ENCODE measurements at places on chromosomes 2 and 18.

- no peak for DNase-seq
Observed at GRCh38 chr2:226860087-226860486, 24.2 kb downstream of the RHBDD1 start.

- no peak for DNase-seq
Observed at GRCh38 chr18:62610351-62610700, 87.5 kb downstream of the ZCCHC2 start.

DNA sequence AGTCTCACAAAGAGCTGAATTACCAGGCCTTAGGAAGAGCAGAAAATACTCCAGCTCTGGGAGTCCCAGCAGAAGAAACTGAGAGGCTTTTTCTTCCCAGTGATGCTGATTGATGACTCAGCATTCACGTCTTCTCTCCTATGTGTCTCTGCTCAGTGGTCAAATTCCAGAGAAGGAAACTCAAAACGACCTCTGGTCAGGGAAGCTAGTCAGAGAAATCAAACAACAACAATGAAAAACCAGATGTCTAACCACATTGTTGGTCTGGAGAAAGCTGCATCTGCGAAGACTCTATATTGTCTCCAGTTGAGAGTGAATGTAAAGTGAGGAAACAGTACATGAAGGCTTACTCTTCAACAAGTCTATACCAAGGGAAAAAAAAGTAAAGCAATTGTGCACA lies 28.6 kb upstream of the CERS6 start:
- DNase-seq = no peak

GRCh38 chr18:62386091-62386490 lies 61.0 kb downstream of the TNFRSF11A start:
- DNase-seq = no peak

- no peak for DNase-seq
Observed at GRCh38 chr2:164745012-164745797, 96.4 kb downstream of the COBLL1 start.

DNA sequence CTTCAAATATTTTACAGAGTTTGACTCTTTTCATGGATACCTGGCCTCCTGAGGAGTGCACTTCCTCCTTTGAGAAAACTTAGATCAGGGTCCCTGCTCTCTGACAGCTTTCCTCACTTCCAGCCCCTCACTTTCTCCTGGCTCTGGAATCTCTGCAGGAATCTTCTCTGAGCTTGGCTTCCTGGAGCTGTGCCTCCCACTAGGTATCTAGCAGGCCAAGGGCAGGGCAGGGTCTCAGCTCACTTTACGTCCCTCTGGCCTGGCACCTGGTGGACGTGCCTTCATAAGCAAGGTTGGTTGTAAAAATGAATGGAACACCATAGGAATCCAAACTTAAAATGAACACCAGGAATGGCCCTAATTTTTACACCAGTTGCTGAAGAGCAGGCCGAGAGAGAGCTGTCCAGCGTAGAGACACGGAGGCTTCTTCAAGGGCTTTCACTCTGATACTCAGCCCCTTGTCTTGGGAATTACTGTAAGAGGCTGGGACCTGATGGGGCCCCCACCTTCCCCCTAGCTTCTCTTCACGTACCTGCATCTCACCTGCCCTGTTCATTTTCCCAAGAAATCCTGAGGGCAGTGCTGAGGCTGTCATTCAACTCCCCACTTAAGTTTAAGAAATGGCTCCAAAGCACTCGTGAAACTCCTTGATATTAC lies 426.9 kb upstream of the ID2 start:
- no peak for DNase-seq

DNA sequence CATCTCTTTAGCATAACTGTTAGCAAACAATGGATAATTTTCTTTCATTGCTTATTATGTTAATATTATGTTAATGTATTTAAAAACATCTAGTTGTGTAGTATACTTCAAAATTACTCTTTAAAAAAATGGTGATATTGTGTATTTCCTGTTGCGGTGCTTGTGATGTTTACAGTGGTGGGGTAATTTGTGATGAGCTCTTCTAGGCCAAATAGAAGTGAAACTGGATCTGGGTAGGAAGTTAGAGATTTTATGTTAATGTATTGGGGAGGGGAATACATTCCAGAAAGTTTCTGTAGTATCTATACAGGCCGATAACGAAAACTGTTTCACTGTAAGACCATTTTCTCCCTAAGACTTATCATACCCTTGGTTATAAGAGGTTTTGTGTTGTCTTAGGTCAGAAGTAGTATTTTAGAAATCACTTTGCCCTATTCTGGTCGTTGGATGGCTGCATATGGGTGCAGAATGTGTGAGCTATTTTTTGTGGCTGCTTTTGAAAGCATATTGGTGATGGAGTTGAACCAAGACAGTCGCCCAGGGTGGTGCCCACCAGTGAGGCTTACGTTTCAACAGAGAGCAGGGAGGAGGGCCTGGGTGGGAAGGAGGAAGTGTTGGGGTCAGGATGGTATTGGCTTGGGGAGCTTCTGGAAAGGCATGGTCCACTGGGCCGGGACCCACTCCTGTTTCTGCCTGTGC lies 5.8 kb downstream of the TSHZ1 start:
- DNase-seq = no peak

DNA sequence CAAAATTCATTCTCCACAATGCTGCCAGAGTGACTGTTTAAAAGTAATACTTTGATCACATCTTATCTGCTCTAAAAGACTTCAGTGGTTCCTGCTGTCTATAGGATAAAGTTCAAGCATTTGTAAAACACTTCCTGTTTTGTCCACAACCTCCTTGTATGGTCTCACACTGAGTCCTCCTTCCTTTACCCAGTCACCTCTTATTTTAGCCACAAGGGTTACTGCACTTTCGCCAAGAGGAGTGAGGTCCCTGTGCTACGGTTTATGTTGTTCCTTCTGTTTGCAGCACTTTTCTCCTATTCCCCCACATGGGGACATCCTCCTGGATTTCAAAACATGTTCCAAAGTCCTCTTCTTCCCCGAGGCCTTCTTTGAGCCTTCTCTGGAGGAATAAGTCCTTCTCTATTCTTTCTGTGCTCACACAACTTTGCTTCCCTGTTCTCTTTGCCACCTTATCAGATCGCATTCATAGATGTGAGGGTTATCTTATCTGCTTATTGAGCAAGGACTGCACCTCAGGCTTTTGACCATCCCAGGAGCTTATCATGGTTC lies 112.2 kb upstream of the NABP1 start:
- no peak for DNase-seq

DNA sequence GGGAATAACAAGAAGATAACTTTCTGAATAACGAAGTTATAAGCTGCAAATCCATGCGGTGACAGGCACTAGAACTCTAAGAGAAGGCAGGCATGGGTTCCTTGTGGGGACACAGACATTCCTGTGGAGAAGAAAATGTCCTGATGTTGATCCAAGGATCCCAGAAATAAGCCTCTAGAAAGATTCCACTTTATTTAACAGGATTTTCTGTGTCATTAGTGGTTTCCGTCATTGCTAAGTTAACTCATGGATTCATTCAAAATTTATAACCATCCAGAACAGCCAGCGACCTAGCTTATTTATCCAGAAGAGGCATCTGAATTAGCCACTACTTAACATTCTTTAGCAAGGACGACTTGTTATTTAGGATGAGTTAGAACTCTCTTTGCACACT lies 10.0 kb upstream of the CD302 start:
- no peak for DNase-seq

DNA sequence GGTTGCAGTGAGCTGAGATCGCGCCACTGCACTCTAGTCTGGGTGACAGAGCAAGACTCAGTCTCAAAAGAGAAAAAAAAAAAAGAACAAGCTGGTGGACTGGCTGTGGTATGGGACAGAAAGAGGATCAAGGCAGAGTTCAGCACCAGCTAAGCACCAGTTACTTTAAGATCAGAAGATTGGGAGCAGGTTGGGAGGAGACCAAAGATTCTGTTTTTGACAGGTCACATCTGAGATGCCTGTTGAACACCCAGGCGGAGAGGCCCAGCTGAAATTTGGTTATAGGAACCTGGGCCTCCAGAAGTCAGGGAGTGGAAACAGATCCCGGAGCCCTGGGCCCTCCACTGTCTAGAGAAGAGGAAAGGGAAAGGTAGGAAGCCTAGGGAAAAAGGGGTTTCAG lies 53.2 kb upstream of the POMC start:
- DNase-seq = no peak

DNA sequence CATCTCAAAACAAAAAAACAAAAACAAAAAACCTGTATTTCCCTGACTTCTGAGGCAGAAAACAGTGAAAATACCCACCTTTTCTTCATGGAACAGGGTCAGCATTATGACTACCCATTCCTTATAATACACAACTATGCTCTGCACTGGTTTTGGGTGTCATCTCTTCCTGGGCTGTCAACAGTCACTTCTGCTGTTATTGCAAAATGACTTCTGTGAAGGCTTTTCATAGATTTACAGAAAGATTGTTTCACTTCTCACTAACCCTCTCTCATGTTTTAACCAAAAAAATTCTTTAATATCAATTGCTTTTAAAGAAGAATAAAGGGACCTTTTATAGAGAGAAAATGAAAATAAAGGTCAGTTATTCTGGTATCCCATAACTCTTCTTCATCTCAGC lies 26.5 kb upstream of the PIK3C3 start:
- DNase-seq = no peak

DNA sequence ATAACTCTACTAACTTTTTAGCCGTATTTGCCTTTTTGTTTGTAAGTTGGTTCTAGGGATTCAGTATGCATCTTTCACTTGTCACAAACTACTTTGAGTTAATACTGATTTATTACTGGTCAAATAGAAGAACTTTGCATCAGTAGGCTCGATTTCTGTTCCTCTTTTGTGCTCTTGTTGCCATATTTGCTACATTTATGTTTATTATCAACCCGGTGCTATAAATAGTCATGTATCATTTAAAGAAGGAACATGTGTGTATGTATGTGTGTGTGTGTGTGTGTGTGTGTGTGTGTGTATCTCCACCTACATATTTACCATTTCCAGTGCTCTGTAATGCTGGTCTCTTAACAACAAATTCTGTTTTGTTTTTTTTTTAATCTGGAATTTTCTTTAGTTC lies 79.6 kb upstream of the B3GNT7 start:
- DNase-seq = no peak

- no peak for DNase-seq
Observed at GRCh38 chr2:129708221-129708967, 271.1 kb upstream of the RAB6C start.

- no peak for DNase-seq
Observed at GRCh38 chr2:100425573-100426383, 8.3 kb upstream of the CHST10 start.

- no peak for DNase-seq
Observed at GRCh38 chr2:25590921-25591505, 82.4 kb downstream of the DTNB start.

DNA sequence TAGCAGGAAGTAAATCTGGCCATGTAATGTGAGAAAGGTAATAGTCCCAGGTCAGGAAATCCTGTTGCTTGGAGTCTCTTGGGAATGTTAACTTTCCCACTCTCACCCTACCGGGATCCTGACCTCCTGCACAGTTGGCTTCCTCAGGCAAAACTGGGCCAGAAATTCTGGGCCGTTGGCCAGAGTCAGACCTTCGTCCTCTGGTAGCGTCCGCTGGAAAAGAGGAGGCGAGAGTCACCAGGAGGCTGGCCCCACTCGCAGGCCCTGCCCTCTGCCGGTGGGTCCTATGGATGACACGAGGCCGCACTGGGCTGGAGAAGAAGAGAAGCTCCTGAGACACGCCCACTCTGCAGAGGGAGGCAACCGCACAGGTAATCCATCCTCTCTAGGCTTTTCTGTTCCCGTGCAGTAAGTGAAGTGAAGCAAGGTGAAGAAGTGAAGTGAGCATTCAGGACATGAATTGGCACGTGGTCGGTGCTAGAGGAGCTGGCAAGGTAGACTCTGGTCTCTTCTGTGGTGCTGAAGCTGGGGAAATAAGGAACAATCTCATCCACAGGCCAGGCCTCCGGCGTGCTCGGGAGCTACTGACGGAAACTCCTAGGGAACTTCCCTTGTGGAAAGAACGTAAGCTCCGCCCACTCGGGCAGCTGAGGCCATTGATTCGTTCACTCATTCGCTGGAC lies 182.7 kb upstream of the GLI2 start:
- DNase-seq = no peak

GRCh38 chr2:206011795-206012194 lies 74.2 kb downstream of the INO80D start:
- DNase-seq = no peak

DNA sequence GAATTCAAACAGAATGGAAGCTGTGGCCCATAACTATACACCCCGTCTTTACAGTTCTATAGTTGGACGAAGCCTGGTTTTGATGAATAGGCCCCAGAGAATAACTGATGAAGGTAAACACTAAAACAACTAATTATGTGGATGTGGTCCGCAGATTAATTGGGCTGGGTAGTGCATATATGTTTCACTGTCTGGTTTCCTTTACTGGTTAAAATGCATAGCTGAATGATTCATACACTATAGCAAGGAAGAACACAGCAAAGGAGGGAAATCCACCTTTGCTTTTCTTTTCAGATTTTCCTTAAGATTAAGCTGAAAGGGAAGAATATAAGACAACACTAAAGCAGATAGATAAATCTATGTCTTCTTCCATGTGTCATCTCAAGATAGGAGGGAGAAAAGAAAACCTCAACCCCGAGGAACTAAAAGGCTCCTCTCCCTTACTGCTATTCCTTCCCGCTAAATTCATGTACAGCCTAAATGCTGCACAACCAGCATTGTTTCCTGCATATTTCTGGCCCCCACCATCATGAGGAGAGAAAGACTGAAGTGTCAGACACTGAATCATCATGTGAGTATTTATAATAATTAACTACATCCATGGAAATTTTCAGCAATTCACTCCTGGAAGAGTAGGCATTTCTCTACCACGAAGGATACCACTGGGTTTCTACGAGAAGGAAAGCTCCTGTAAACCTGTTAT lies 297.1 kb upstream of the CCDC68 start:
- DNase-seq = no peak

- no peak for DNase-seq
Observed at GRCh38 chr2:71992036-71992435, 155.6 kb downstream of the CYP26B1 start.

GRCh38 chr2:117832332-117832731 lies 17.8 kb downstream of the DDX18 start:
- no peak for DNase-seq

- DNase-seq = no peak
Observed at GRCh38 chr18:5266721-5267120, 28.8 kb downstream of the ZBTB14 start.

GRCh38 chr2:140667203-140667602 lies 1463.6 kb downstream of the LRP1B start:
- DNase-seq = no peak

Measured in stimulated activated CD8-positive, alpha-beta memory T cell treated with anti-CD3 and anti-CD28 coated beads, Interleukin-4, amount 100 ng/mL, for 1 hour (primary cell).